ENCODE measurements at places on chromosomes 1 and 21. TPM values are rescaled to one million over a fixed set of nuclear protein-coding genes. Genes with fewer than 3 reads are reported as not detected.

GRCh38 chr21:29557200-29557599 lies 258.5 kb downstream of the BACH1 start:
- DNase-seq: no peak
- H3K36me3 ChIP-seq: no peaks in the 10 kb centered on the region
- no peak overlapping the region for H3K4me3 ChIP-seq
- no peaks in the 10 kb centered on the region for H3K27me3 ChIP-seq
- no peaks in the 10 kb centered on the region for H3K4me1 ChIP-seq

GRCh38 chr1:31501505-31501904 lies 74.8 kb upstream of the TINAGL1 start:
- no peak for DNase-seq
- H3K36me3 ChIP-seq: no peaks in the 10 kb centered on the region
- H3K4me1 ChIP-seq: no peaks in the 10 kb centered on the region
- H3K27ac ChIP-seq: no peak overlapping the region
- H3K4me3 ChIP-seq: no peak overlapping the region
- peaks cover 46% of the 10 kb centered on the region for H3K27me3 ChIP-seq

GRCh38 chr1:15296585-15297321 lies 49.7 kb downstream of the FHAD1 start:
- H3K27ac ChIP-seq: no peak overlapping the region
- H3K4me1 ChIP-seq: no peaks in the 10 kb centered on the region
- no peak for DNase-seq
- no peak overlapping the region for H3K4me3 ChIP-seq
- H3K36me3 ChIP-seq: no peaks in the 10 kb centered on the region

Gene TRIM17
- not detected for total RNA-seq

GRCh38 chr1:230825761-230826160 lies 42.6 kb downstream of the C1orf198 start:
- H3K4me3 ChIP-seq: no peak overlapping the region
- peaks cover 57% of the 10 kb centered on the region for H3K4me1 ChIP-seq
- no peaks in the 10 kb centered on the region for H3K27me3 ChIP-seq
- DNase-seq: peak; percentile 87
- H3K27ac ChIP-seq: peak overlapping the region; percentile 70
- no peaks in the 10 kb centered on the region for H3K36me3 ChIP-seq

Gene PTGER3
- total RNA-seq: 5.4 TPM

DNA sequence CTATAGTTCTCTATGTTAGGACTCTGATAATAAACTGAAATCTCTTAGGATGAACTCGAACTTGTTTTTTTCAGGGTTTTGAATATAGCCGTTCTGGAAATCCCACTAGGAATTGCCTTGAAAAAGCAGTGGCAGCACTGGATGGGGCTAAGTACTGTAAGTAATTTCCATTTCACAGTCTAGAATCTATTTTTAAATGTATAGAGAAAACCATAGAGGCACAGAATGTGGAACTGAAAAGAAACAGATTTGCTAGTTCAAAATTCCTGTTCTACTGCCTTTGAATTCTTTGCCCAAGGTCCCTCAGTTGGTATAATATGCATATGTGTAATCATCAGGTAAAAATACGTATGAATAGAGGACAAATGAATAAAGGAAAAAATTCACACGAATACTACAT lies 4.8 kb downstream of the CTH start:
- no peaks in the 10 kb centered on the region for H3K27me3 ChIP-seq
- no peak overlapping the region for H3K27ac ChIP-seq
- peaks cover 4% of the 10 kb centered on the region for H3K36me3 ChIP-seq
- no peak overlapping the region for H3K4me3 ChIP-seq

- H3K27ac ChIP-seq: no peak overlapping the region
- DNase-seq: no peak
Measured at GRCh38 chr1:200896531-200897196, 2.0 kb downstream of the INAVA start.

Gene PPIAL4G
- total RNA-seq: not detected

Gene KCNH1
- total RNA-seq: 0.78 TPM
